Stimulated activated CD8-positive, alpha-beta memory T cell treated with anti-CD3 and anti-CD28 coated beads, Interleukin-7, amount 100 ng/mL, for 1 hour (primary cell): ENCODE measurements at places on chromosomes 5 and 9.

DNA sequence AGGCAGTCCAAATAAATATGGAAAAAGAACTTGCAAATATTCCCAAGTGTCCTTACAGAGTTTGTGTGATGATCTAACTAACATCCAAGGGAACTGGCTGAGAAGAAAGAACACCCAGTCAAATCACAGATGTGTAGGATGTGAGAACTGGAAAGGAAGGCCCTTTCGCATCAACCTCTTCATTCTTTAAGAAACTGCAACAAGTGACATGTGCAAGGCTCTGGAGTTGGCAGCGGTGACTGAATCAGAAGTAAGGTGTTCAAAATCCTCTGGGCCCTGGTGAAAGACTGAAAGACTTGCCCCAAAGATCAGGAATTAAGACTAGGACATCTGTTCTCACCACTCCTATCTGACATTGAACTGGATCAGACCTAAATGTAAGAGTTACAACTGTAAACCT, 88.7 kb downstream of the RAPGEF1 start:
- no peak for DNase-seq

DNA sequence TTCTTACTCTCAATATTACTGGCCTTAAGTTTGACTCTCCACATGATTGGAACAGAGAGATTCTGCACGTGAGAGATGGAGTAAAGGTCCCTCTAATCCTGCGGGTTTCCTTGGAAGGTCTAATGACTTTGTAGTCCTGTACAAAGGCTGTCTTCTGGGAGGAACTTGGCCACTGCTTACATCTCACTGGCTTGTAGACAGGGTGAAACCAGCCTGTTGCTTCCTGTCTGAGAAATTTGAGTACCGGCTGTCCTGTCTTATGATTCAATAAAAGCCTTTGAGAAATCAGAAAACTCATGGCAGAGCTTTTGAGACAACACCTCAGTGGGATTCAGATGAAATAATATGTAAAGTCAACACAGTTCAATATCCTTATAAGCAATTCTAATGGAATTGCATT, 43.0 kb downstream of the IL31RA start:
- DNase-seq: no peak

DNA sequence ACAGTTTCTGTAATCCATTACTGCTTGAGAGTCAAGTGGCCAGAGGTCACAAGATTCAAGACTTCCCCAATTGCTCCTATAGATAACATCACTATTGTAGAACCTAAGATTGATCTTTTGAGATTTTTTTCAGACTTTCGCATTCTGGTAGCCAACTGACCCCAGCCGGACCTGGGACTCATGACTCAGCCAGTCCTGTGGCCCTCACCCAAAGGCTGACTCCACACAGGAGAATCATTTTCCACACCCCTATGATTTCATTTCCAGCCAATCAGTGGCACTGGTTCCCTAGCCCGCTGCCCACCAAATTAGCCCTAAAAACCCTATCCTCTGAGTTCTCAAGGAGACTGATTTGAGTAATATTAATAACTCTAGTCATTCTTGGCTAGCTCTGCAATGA, 36.2 kb downstream of the TARS1 start:
- DNase-seq: no peak

- DNase-seq: no peak
Observed at GRCh38 chr9:107504585-107505455, 15.3 kb upstream of the KLF4 start.

DNA sequence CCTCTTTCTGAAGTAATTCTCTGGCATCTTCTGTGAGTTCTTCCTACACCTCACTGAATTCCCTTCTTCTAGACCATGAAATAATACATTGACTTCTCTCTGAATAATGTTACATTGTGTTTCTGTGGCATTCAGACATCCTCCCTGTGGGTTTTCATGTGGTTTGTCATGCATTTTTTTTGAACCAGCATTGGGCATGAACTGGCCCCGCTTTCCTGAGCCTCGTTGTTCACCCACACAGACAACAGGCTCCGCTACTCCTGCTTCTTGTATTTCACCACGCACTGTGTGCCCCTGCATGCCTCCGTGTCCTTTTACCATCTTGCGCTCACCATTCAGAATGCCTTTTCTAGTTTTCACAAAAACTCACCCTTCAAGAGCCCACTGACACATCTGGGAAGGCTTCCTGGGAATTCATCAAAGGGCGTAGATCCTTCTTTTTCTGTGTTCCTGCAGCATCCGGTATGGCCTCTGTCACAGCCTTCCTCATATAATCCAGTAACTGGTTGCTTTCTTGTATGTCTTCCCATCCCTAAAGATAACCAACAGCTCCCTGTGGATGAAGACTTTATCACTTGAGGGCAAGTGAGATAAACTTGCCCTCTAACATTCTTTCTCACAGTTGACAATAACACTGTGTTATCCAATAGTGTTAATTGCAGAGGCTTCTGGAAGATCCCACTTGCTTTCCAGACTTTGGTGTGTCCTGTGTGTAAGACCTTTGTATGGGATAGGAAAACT, 51.5 kb upstream of the ADAMTSL1 start:
- DNase-seq: no peak

DNA sequence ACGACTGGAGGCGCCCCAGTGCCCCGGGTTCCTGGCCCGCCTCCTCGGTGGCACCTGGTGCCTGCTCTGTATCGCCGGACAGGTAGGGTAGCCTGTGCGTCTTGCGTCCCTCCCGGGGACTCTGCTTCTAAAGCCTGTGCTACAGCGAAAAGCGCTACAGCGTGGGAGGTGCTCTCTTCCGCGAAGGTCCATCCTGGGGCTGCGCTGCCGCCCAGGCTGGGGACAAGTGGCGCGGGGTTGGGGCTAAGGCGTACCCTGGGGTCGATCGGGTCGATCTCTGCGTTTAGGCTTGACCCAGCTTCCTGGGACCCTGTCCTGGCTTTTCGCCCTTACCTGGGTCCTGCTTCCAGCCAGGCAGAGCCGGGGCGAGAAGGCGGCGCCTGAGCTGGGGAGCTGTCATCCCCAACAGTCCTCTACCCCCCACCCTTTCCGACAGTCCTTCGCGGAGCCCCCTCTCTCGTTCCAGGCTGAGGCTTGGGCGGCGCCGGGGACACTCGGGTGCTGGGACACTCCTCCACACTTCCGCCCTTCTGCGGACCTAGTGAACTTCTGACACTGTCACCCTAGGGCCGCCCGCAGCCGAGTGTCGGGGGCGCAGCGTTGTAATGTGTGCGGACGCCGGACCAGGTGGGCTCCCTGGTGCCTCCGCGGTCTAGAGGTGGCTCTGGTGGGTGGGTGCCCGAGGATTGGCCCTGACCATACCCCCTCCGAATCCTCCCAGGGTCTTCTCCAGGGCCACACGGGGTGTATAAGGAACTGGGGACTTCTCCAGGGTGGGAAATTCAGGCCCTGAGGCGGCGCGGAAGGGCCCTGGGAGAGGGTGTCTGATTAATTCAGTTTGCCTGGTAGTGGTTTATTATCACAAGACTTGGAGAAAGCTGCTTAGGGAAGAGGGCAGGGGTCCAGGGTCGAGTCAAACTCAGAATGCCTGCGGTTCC, 328.2 kb downstream of the SH3GL2 start:
- DNase-seq: no peak

GRCh38 chr5:174420651-174421407, 303.6 kb upstream of the MSX2 start:
- DNase-seq: no peak

GRCh38 chr5:130871346-130872086, 293.5 kb downstream of the HINT1 start:
- no peak for DNase-seq

DNA sequence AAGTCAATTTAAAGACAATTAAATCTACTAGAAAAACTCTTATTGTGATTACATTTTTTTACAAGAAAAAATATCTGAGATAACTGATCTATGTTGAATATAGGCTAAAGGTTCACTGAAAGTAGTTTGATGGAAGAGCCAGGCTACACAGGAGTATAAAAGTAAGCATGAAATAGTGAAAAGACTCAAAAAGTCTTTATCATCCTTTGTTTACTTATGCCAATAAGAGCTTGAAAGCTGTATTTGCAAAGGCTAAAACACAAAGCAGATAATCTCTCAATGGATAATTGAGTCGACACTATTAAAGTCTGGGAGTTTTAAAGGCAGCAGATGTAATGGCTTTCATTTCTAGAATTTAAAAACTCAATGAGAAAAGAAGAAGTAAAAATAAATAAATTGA, 42.0 kb downstream of the SSBP2 start:
- no peak for DNase-seq

DNA sequence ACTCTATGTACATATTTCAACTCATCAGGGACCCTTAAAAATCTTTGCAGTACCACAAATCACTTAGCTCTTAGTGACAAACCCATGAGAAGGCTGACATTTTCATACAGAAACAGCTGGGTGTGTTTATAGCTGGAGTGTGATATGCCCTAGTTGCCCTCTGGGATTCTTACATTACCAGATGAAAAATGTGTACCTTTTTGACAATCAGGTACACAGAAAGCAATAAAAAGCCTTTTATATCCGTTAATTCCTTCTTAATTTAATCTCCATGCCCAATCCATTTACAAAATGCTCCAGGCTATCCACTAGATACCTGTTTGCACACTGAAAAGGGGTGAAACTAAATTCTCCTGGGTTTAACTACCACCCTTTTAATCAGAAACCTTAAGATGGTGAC, 222.9 kb downstream of the KIAA0825 start:
- DNase-seq: no peak

GRCh38 chr5:4215143-4215542, 619.5 kb downstream of the IRX1 start:
- no peak for DNase-seq

- DNase-seq: no peak
Observed at GRCh38 chr5:10297646-10298204, 10.0 kb downstream of the CMBL start.

- DNase-seq: no peak
Observed at GRCh38 chr9:77502568-77502967, 145.6 kb downstream of the GNA14 start.

- DNase-seq: no peak
Observed at GRCh38 chr9:119501374-119501773, 132.1 kb upstream of the BRINP1 start.

GRCh38 chr9:84170521-84171141, 169.9 kb downstream of the SLC28A3 start:
- DNase-seq: no peak

DNA sequence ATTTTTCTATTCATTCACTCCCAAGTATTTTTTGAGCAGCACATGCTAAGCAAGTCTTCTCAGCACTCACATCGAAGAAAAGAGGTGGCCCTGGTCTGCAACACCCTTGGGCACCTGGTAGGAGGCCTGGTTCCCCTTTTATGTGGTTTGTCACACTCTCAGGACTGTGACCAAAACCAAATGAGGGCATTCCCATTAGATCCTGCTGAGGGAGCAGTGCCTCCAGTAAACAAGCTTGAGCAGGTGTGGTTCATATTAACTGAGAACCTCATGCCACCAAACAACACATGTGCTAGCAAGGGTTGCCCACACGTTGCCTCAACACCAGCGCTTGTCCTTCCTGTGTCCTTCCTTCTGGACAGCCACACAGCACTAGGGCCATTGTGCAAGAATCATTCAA, 26.9 kb upstream of the SYK start:
- no peak for DNase-seq
